Activated CD4-positive, alpha-beta T cell treated with anti-CD3 and anti-CD28 coated beads, Interleukin-2, amount 10 ng/mL, durations not matched to agents 24 days and 14 days (primary cell): ENCODE measurements at places on chromosomes 1 and 21. TPM values are rescaled to one million over a fixed set of nuclear protein-coding genes. Genes with fewer than 3 reads are reported as not detected.

Gene E2F2
- total RNA-seq: 30.4 and 33.7 TPM in 2 replicates

Gene GPR37L1
- not detected in 2 replicates for total RNA-seq

Gene INSRR
- 0.68 and 0.71 TPM in 2 replicates for total RNA-seq

Gene EFNA1
- 0.24 TPM in 1 of 2 replicates, not detected in the other for total RNA-seq

Gene WNT9A
- total RNA-seq: not detected in 2 replicates

Gene GSTM2
- total RNA-seq: 17.5 and 18.4 TPM in 2 replicates

Gene FMO1
- total RNA-seq: not detected in 2 replicates

Gene LCE2A
- not detected in 2 replicates for total RNA-seq

Gene AIRE
- total RNA-seq: 0.05 TPM in 1 of 2 replicates, not detected in the other

Gene CYP4X1
- total RNA-seq: not detected in 2 replicates

Gene PCAT6
- total RNA-seq: 0.83 and 1.4 TPM in 2 replicates

Gene ESRRG
- total RNA-seq: not detected in 2 replicates

Gene ZNF648
- total RNA-seq: not detected in 2 replicates

Gene LRRC38
- total RNA-seq: not detected in 2 replicates

Gene SDHC
- 174 and 182 TPM in 2 replicates for total RNA-seq

Gene LDLRAP1
- 6.1 TPM in 2 replicates for total RNA-seq

Gene CYP4B1
- total RNA-seq: not detected in 2 replicates

Gene KAZN
- 1.1 TPM in 2 replicates for total RNA-seq

Gene TSPEAR
- not detected in 2 replicates for total RNA-seq

Gene SH2D5
- total RNA-seq: 0.23 and 0.24 TPM in 2 replicates

Gene CELA2B
- not detected in 2 replicates for total RNA-seq

Gene RCAN3
- total RNA-seq: 31.2 and 31.6 TPM in 2 replicates

Gene CAMK1G
- 0.54 TPM in 1 of 2 replicates, not detected in the other for total RNA-seq

Gene DMRTA2
- total RNA-seq: not detected in 2 replicates

Gene OR2T33
- total RNA-seq: not detected in 2 replicates

Gene C1orf115
- 0.05 TPM in 1 of 2 replicates, not detected in the other for total RNA-seq

Gene LENEP
- total RNA-seq: 0.79 and 1.4 TPM in 2 replicates

Gene HES3
- not detected in 2 replicates for total RNA-seq

Gene PIK3R3
- 2.4 and 3.2 TPM in 2 replicates for total RNA-seq

Gene APCS
- not detected in 2 replicates for total RNA-seq

Gene REN
- total RNA-seq: not detected in 2 replicates

Gene LEFTY1
- not detected in 2 replicates for total RNA-seq

Gene RGS4
- not detected in 2 replicates for total RNA-seq

Gene ABCG1
- 10.3 and 11.4 TPM in 2 replicates for total RNA-seq

Gene TMEM82
- total RNA-seq: not detected in 2 replicates

Gene A3GALT2
- not detected in 2 replicates for total RNA-seq
